Activated naive CD4-positive, alpha-beta T cell (primary cell): ENCODE measurements at places on chromosomes 7 and 10.

GRCh38 chr10:32995751-32996150 is 37.7 kb upstream of the ITGB1 start:
- DNase-seq: no peak

DNA sequence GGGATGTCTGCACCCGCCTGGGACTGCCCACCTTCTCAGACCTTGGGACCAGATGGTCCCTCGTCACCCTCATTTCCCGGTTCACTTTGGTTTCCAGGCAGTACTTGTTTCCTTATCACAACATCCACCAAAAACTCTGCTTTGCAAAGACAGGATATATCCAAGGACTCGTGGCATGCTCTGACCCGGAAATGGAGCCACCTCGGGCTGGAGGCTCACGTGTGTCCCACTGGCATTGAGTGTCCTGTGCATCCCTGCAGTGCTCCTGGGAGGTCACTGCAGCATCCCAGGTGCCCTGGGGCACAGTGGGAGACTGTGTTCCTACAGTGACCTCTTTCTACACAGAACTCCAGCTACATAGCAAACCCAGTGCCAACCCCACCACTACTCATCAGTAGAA is 611.9 kb upstream of the FOXK1 start:
- DNase-seq: no peak

- DNase-seq: no peak
Observed at GRCh38 chr7:134695321-134695860, 48.7 kb downstream of the BPGM start.

GRCh38 chr10:52312942-52313255 is 1.2 kb upstream of the DKK1 start:
- DNase-seq: no peak

- DNase-seq: no peak
Observed at GRCh38 chr7:95867309-95867708, 95.0 kb downstream of the DYNC1I1 start.

GRCh38 chr10:88270061-88270808 is 312.9 kb downstream of the RNLS start:
- no peak for DNase-seq
